ENCODE measurements at places on chromosomes 6 and 20.

DNA sequence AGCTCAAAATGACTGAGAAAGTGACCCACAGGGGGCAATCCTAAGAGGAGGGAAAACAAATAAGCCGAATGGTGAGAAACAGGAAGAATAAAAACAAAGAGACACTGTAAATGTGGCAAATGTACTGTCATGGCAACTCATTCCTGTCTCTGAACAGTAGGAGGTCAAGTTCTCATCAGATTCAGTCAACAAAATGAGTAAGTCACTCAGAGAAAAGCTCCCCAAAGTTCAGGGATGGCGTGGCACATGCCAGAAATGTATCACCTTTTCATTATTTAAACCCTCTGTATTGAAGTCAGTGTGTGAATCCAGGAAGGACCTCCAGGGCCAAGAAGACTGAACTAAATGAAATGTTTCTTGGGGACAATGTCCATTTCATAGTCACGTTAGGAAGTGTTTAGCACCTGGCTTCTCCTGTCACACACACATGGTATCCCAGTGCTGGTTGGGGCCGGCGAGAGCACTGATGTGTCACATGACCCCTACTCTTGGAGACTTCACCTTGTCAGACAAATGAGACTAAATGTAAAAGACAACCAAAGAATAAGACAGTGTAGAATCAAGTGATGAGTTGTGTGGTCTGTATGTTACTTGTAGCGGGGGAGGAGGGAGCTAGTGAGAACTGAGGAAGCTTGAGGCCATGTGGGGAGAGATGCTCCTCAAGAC lies 20.7 kb downstream of the CNR1 start:
- no peak for DNase-seq

DNA sequence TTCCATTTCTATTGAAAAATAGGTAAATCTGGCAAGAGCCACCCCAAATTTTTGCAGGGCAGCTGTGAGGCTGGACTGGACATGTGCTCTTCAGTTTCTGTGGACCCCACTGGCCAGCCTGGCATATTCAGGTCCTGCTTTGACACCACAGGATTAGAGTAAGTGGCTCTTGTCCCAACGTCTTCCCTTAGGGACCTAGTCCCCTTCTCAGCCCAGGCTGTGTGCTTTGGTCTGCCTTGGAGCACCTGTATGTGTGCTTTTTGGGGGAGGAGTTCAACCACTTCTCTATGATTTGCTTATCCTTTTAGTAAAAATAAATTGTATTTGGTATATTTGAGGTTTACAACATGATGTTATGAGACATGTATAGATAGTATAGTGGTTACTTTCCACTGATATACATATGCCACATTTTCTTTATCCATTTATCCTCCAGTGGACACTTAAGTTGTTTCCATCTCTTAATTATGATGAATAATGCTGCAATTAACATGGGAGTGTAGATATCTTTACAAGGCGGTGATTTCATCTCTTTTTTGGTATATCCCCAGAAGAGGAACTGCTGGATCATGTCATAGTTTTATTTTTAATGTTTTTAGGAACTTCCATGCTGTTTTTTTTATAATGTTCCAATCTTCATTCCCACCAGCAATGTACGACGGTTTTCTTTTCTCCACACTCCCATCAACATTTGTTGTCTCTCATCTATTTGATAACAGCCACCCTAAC lies 167.8 kb upstream of the UST start:
- DNase-seq, result no peak

GRCh38 chr6:15230827-15231226 lies 15.0 kb upstream of the JARID2 start:
- DNase-seq, result no peak

- DNase-seq, result no peak
Observed at GRCh38 chr20:62282877-62283503, 19.8 kb upstream of the ADRM1 start.

DNA sequence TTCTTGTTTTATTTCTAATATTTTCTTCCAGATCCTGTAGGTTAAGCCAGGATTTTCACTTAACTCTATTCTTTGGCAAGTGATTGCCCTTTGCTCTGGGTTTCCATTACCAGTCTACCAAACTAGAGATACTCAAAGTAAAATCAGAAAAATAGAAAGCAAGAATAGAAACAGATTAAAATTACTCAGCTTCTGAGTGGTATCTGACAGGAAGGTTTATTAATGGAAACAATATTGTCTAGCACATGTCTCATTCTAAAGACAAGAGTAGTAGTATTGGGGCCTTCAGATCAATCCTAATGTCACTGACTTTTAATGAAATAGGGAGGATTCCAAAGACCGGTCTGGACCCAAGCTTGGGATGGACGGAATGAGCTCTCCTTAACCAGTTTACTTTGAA lies 72.3 kb downstream of the SIM1 start:
- DNase-seq, result no peak

- DNase-seq, result no peak
Observed at GRCh38 chr6:36187446-36187845, 9.1 kb upstream of the BRPF3 start.

DNA sequence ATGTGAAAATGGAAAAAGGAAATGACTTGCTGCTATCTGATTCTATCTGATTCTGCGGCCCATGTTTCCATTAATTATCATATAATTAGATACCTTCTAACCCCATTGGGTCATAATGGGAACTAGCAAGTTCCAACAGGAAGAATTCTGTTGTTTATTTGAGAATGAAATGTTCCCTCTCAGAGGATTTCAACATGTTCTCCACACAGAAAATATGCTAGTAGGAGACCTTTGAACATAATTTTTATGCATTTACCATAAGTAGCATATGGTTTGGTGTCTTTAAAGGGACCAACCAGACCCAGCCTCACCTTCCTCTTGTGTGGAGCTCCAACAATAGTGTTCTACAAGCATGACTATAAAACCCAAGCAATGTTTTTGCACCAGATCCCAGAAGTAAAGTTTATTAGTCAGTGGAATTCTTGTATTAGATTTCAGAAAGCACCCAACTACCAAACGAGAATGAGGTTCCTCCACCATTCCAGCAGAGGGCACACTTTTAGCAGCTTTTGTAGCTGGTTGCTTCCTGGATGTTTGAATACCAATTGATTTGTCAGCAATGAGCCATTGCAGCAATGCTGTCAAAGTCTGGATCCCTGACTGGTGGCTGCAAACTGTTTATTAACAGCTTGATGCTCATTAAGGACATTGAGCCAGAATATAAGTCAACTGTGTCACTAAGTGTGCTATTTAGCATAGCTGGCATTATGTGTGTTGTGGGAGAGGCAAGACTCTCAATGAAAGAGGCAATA lies 143.6 kb upstream of the GJE1 start:
- DNase-seq, result no peak

GRCh38 chr20:31568041-31568731 lies 36.9 kb upstream of the ID1 start:
- no peak for DNase-seq

GRCh38 chr6:13302751-13303667 lies 25.3 kb downstream of the TBC1D7 start:
- no peak for DNase-seq

DNA sequence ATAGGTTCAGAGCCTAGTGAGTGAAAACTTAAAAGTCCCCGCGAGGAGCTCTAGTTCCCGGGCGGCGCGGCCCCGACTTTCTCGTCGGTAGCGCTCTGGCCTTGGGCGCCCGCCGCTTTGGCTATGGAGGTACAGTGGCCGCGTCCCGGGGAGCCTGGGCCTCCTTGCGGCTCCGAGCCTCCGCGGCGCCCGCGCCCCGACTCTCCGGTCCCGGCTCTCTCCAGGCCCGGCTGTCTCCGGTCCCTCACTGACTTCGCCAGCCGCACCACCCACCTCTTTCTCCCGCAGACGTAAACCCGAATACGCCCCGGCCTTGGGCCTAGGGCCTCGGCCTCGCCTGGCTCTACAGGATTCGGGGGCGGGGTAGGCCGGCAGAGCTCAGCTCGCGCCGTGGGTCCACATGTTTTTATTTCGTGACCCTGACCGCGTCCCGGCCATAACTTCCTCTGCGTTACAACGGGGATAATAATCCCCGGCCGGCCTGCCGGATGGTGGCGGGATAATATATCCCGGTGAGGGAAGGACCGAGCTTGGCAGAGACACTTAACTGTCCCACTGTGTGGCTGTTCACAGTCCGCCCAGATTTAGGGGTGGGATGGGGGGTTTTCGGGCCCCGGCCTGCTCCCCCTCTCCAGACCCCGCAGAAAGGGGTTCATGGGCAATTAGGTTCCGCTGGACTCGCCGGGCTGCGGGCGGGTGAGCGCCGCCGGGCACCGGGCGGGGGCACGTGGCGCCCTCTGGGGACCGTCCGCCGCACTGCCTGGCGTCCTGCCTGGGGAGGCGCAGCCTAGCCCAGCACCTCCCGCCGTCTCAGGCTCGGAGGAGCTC lies 10.0 kb upstream of the TBX18 start:
- DNase-seq, result no peak

DNA sequence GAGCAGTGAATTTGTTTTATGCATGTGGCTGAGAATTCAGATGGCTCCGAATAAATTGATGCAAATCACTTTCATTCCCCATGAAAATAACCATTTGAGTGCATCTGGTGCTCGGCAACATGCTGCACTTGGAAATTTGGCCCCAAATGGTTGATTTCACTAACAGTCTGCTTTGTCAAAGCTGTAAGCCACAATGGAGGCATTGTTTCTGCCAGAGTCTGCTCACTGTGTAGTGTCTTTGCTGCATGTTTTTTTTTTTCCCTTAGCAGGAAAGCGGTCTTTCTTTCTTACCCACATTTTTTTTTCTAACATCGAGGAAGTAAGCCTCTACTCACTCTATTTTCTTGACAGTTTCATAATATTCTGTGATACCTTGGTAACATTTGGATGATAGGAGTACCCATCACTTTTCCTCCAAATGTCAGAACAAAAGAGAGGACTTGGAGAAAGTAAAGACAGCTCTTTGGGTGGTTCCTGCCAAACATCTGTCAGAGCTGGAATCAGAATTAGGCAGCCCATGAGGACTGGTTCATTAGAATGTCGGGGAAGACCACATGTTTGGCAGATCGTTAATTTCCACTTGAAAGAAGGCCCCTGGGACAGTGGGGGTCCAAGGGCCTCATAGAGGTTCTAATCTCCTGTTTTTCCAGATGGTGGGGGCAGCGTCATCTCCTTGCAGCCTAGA lies 149.5 kb downstream of the DOK5 start:
- DNase-seq, result no peak

DNA sequence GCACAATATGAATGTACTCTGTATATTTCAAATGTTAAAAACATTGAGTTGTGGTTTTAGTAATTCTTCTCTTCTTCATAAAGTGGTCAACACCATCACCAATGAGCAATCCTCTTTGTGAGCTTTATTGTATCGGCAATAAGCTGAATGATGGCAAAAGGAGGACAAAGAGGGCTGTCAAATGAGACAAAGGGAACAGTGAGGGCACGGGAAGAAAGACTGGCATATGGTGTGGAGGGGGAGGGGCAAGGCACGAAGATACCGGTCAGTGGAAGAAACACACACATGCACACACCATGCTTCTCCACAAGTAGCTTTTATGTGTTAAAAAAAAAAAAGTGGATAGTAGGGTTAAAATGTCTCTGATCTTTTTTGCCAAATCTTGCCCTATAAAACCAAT lies 506.8 kb upstream of the CITED2 start:
- no peak for DNase-seq

DNA sequence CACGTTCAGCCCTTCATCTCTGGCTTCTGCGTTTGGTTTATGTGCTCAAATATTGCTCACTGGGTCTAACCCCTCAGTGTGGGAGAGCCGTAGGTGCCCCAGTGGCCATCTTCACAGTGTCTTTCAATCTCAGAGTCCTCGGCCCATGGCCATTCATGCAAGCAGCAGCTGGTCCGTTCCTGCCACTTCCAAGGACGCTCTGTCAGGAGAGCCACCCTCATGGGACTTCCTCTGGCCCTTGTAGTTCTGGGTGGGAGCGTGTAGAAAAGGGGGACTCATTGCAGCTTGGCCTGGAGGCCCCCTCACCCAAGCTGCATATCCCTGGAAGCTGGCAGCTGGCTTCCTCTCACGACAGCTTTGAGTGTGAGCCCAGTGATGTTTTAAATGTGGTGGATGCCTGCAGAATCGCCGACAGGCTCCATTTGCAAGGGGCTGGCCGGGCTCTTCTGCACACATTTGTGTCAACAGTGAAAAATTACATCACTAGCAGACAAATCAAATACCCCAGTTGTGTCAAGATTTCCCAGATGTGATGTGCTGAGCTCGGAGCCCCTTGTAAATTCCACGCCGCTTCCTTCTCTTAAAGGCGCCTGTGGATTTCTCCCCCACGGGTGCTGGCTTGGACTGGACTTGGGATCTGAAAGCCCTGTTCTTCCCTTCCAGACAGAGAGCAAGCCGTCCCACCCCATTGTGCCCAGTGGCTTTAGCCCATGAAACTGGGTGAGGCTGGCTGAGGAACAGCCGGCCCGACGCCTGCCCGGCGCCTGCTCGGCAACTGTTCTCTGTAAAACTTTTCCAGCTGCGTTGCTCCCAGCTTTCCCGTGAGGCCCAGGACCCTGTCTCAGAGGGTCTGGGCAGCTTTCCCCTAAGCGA lies 360.1 kb downstream of the TAF4 start:
- no peak for DNase-seq

- no peak for DNase-seq
Observed at GRCh38 chr20:63950701-63951397, 5.4 kb downstream of the UCKL1 start.

DNA sequence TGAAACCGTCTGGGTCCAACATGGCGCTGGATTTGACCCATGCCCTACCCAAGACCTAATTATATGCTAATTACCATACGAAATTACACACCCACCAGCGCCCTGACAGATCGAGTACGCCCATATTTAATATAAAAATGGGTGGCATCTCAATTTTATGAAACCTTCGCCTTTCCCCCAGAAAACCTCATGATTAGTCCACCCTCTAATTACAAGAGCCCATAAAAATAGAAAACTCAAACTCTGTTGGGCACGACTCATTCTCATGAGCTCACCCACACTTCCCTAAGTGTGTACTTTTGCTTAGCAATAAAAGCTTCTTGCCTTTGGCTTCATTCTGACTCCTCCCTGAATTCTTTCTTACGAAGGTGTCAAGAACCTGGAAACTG lies 136.4 kb downstream of the OR2B2 start:
- DNase-seq, result no peak

DNA sequence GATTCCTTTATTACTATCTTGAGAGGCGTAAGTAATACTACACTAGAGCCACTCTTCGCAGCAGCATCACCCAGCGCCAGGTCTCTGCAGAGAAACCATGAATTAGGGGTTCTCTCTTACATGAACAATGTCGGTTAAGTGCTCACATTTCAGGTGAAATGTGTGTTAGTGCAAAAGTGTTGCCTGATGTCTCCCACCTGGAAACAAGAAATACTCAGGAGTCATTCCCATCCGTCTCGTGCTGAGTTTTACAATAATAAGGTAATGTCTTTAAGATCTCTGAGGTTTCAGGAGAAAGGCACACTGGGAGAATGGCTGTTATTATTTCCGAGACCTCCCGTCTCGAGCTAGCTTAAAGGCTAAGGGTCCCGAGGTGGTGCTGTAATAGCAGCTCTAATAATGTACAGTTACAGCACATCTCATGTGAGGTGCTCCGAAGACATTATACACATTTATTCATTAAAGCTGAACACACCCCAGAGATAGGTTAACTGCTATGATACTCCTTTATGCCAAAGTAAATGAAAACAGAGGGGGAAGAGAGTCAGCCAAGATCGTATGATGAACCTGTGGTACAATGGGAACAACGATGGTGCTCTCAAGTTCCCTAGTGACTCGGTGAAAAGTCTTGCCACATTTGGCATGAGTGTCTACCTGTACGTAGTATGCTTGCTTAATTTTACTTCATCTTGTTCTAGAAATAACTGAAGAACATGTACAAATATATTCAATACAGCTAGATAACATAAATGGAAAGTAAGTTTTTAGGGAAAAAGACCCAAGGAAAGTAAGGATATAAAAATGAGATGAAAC lies 458.3 kb upstream of the CITED2 start:
- no peak for DNase-seq

- no peak for DNase-seq
Observed at GRCh38 chr6:41334482-41335040, 847 bp upstream of the NCR2 start.

- DNase-seq, result no peak
Observed at GRCh38 chr6:87623248-87623647, 33.3 kb downstream of the ORC3 start.
